ENCODE measurements at places on chromosomes 5 and 9. TPM values are rescaled to one million over a fixed set of nuclear protein-coding genes. Genes with fewer than 3 reads are reported as not detected.

PTGES gene
- total RNA-seq, result 0.33 TPM

FPGS gene
- 117 TPM for total RNA-seq

DOCK8 gene
- 3.2 TPM for total RNA-seq

SPEF2 gene
- 0.98 TPM for total RNA-seq

BSPRY gene
- total RNA-seq, result not detected

TIMD4 gene
- not detected for total RNA-seq

CARD19 gene
- 90.8 TPM for total RNA-seq

GTF3C5 gene
- total RNA-seq, result 66.3 TPM

PCA3 gene
- 0.29 TPM for total RNA-seq

SLC25A2 gene
- 0.48 TPM for total RNA-seq

B4GALT7 gene
- 45.1 TPM for total RNA-seq

CATSPER3 gene
- under 0.01 TPM for total RNA-seq

KIAA0825 gene
- total RNA-seq, result 2.6 TPM

CCDC107 gene
- 6.0 TPM for total RNA-seq

COQ4 gene
- total RNA-seq, result 45.7 TPM

NINJ1 gene
- total RNA-seq, result 45.9 TPM

OBP2B gene
- not detected for total RNA-seq

OSMR gene
- total RNA-seq, result 10.7 TPM

PIP5KL1 gene
- 0.29 TPM for total RNA-seq

STPG3 gene
- not detected for total RNA-seq

SLC24A2 gene
- not detected for total RNA-seq

PCDHGA5 gene
- total RNA-seq, result 1.5 TPM

NR5A1 gene
- total RNA-seq, result not detected

CDHR2 gene
- total RNA-seq, result not detected

CD72 gene
- not detected for total RNA-seq

CMYA5 gene
- 0.33 TPM for total RNA-seq

HMGXB3 gene
- total RNA-seq, result 41.7 TPM

SPINK13 gene
- total RNA-seq, result not detected

TLR4 gene
- 207 TPM for total RNA-seq

PCDHB3 gene
- 0.57 TPM for total RNA-seq

SLC6A18 gene
- not detected for total RNA-seq

ZFAND5 gene
- total RNA-seq, result 119 TPM

FGF1 gene
- total RNA-seq, result under 0.01 TPM

CCDC69 gene
- total RNA-seq, result 3.3 TPM

TRUB2 gene
- total RNA-seq, result 16.7 TPM

ESM1 gene
- total RNA-seq, result 181 TPM

INSL6 gene
- total RNA-seq, result not detected

SPATA31A1 gene
- total RNA-seq, result not detected

IFNA10 gene
- total RNA-seq, result not detected

MOB3B gene
- 0.65 TPM for total RNA-seq

GFRA3 gene
- 0.10 TPM for total RNA-seq

KCNIP1 gene
- total RNA-seq, result 0.98 TPM

TPRN gene
- 9.9 TPM for total RNA-seq

FAM240B gene
- total RNA-seq, result not detected
